Cortex of kidney (tissue), 1 donor: ENCODE measurements at places on chromosomes 2 and 18.

GRCh38 chr2:173448938-173449471 lies 94.3 kb downstream of the CDCA7 start:
- no peak for DNase-seq

- DNase-seq: no peak
Observed at GRCh38 chr18:23958036-23958435, 56.5 kb upstream of the TTC39C start.

DNA sequence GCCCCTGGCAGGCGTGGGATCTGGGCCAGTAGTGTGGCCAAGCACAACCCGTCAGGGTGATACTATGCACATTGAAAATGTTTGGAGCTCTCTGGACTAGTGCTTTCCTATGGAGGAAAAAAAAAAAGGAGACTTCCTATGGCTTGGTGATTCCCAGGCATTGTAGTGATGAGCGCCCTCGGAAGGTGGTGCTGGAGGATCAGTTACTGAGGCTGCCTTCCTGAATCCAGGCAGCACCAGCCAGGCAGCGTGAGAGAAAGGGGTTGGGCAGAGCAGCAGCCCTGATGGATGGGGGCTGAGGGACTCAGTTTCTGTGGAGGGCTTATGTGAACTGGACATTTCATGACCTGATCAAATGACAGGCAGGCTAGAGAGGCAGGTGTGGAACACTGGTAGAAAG lies 70.9 kb downstream of the CHRNA1 start:
- no peak for DNase-seq

GRCh38 chr2:200128296-200128695 lies 172.9 kb downstream of the MAIP1 start:
- no peak for DNase-seq

GRCh38 chr18:11586896-11587295 lies 22.5 kb upstream of the SLC35G4 start:
- no peak for DNase-seq

- no peak for DNase-seq
Observed at GRCh38 chr18:14930576-14930975, 182.6 kb downstream of the ANKRD30B start.

- DNase-seq: no peak
Observed at GRCh38 chr2:73255907-73256617, 22.0 kb downstream of the CCT7 start.

DNA sequence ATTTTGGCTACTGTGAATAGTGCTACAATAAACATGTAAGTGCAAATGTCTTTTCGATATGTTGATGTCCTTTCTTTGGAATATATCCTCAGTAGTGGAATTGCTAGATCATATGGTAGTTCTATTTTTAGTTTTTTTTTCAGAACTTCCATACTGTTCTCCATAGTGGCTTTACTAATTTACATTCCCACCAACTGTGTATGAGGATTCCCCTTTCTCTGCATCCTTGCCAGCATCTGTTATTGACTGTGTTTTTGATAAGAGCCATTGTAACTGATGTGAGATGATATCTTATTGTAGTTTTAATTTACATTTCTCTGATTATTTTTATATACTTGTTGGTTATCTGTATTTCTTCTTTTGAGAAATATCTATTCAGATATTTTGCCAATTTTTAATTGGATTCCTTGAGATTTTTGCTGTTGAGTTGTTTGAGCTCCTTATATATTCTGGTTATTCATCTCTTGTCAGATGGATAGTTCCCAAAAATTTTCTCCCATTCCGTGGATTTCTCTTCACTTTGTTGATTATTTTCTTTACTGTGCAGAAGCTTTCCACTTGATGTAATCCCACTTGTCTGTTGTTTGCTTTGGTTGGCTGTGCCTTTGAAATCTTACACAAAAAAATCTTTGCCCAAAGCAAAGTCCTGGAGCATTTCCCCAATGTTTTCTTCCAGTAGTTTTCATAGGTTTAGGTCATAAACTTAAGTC lies 532.3 kb downstream of the PID1 start:
- DNase-seq: no peak

GRCh38 chr2:88880441-88880953 lies 189.0 kb downstream of the RPIA start:
- no peak for DNase-seq

DNA sequence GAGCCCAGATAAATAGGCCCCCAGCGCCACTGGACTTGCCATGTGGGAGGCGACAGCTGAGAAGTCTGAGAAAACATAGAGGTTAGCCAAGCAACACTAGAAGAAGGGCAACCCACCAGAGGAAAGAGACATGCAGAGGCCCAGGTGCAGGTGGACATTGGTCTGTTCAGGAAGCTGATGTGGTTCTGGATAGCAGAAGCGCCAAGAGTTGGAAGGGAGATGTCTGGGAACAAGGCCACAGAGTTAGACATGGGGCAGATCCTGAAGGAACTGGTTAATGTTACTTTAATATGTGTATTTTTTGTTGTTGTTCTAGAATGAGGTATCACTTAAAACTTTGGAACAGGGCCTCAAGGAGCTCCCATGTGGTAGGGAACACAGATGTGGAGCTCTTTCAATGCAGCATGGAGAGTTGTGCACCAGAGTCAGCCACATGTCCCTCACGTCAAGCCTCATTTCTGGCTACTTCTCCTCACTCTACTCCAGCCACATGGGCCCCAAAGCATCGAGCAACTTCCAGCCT lies 62.2 kb upstream of the PKDCC start:
- DNase-seq: no peak

DNA sequence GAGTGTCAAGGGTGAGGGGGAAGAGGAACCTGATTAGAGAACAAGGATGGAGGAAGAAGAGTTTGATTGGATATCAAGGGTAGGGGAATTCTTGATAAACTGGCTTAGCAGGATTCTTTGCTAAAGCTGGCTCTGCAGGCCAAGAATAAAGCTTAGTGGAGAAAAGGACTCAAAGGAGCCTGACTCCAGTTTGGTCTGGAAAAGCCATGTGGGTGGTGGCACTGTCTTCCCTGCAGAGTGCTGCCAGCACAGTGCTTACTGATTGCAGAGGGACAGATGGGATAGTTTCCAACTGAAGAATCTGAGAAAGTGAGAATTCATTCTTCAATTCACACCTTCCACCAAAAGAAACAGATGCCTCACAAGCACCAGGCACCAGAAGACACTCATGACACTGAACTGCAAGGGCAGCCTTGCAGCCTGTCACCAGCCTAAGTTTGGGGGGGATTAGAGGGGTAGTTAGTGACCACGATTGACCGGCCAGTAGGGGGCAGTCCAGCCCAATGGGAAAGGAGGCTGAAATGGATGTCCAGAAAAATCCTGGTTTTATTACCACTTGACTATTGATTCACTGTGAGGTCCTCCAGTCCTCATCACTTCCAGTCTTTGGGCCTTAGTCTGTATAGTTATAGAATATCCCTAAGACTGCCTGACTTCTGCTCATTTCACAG lies 334.5 kb downstream of the SMAD2 start:
- no peak for DNase-seq

DNA sequence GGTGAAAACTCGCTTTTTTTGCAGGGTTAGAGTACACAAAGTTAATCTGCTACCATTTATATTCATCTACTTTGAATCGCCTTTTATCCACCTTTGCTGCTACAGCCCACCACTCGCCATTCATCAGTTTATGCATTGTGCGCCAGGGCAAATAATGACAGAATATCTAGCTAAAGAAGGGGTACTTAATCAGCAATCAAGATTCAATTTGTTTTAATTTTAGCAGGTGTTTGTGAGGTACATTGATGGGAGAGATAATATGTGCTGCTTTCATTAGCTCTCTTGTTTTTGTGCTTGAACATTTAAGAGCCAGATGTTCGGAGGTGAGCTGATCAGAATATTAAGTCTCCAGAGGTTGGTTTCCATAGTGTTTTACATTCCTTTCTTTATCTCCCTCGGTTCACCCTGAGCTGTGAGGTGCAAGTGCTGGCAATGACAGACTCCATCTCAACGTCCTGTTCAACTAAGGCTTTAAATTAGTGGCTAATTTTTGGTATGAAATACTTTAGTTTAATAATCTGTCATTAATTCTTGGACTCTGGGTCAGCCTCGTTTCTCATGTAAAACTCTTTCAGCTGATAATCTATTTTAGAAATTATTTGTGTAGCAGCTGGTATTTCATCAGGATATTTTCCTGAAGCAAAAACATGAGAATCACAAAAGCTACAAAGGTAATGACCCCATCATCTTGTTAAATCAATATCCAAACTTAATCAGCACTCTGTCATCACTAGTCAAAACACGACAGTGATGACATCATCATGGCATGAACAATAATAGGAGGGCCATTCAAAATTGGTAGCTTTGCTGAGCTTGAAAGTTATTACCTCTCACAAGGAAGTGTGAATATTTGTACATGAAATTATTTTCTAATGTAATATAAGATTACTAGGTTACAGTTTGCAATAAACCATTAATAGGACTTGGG lies 479.9 kb upstream of the FANCL start:
- no peak for DNase-seq

DNA sequence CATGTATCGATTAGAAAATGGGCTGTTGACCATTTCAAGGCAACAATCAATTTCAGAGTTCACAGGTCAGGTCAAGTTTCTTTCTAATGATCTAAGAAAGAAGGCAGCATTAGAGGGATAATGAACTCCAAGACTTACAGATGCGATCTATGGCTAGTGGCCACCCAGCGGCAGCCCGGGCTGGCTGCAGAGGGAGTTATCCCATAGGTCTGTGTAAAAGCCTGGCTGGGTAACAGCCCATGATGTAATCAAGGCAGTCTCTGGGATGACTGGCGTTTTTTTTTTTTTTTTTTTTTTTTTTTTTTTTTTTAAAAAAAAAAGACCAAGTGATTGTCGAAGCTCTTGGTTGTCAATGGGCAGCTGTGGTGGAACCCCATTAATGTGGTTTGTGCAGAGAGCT lies 171.1 kb upstream of the SKOR2 start:
- DNase-seq: no peak

GRCh38 chr2:26699295-26699694 lies 6.8 kb downstream of the KCNK3 start:
- no peak for DNase-seq

GRCh38 chr2:36965206-36965605 lies 1.1 kb downstream of the STRN start:
- DNase-seq: no peak
